ENCODE measurements at places on chromosomes 6 and 20. TPM values are rescaled to one million over a fixed set of nuclear protein-coding genes. Genes with fewer than 3 reads are reported as not detected.

Gene GDAP1L1
- not detected for total RNA-seq

Gene SLC22A16
- total RNA-seq, result not detected

Gene CTCFL
- not detected for total RNA-seq

Gene EDN3
- not detected for total RNA-seq

Gene DEFB132
- not detected for total RNA-seq

Gene EYA4
- under 0.01 TPM for total RNA-seq

Gene PXDC1
- total RNA-seq, result 87.6 TPM

Gene GSTA2
- total RNA-seq, result not detected

Gene TSHZ2
- not detected for total RNA-seq
